ENCODE measurements at places on chromosomes 3 and 15.
A peak's percentile ranks its signal among the peaks of the same experiment; 100 is the strongest.

DNA sequence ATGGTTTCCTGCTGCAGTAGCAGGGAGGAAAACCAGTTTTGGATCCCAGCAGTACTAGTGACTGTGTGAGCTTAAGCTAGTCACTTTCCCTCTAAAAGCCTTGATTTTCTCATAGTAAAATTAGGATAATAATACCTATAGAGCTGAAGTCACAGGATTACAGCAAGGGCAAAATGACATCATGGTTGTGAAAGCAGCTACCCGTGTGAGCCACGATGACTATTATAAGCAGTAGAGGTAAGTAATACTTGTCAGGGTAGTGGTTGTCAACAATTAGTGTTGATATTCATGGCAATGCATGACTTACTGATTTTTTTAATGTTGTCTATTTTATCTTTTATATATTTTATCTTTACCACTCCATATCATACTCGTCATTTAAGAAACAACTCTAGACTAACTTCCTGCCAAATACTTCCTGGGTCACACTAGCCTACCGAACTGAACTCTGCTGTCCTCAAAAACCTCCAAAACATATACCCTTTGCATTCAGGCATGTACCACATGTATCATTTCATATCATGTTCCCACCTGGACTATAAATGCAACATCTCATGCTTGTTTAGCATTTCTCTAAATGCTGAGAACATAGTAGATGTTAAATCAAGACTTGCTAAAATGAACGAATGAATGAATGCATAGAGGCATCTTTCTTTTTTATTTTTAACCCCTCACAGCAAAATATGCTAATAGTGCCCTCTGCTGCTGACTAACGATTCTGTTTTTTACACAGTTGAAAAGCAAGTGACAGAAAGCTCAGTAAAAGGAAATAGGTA is 172.6 kb downstream of the P3H2 start:
- peak; percentile 32 for DNase-seq

DNA sequence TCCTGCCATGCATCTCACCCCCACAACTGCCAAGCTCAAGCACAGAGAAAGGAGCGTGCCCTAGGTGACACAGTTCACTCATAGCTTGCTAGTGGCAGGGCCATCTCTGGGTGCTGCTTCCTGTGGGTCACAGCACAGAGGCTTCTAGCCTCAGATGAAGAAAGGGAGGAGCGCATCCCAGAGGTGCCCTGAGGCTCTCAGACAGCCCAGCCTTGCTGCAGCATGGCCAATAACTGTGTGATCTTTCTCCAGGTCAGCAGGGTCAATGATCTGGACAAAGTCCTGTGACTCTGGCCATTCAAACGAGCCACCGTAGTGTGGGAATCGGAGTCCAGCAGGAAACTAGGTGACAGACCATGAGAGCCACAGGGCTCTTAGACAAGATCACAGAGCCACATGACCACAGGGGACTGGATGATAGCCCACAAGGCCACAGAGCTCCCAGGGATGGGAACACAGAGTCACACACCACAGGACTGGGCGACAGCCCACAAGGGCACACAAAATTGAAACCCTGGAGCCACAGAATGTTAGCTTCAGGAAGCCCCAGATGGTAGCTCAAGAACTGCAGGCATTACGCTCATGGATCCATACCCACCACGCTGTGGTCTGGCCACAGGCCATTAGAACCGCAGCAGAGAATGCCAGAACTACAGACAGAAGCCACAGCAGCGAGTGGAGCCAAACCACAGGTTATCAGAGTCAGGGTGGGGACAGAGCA is 25.9 kb upstream of the GRIP2 start:
- peak; percentile 39 for DNase-seq

DNA sequence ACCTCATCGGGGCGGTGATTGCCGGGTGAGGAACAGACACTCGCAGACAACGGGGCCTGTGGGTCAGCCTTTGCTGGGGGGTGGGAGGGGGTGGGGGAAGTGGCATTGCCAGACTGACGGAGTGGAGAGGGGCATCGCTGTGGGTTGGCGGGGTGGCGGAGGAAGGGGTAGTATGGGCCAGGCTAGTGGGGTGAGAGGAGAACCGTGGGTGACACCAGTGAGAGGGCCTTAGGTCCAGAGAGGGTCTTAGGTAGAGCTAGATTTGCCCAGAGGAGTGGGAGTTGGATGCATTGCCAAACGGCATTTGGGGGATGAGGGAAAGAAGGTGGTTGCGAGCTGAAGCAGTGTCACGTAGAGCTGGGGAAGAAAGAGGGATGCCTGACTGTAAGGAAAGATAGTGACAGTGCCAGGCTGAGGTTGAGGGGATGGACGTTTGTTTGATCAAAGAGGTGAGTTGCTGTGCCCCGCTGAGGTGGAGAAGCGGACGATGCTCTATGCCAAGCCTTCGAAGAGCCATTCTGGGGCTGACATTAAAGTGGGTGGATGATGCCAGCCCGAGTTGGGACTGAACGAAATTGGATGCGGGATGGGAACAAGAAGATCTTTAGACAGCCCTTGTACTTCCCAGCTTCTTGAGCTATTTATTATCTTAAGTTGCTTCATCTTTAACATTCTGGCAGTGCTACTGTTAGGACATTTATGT is 572 bp downstream of the DNAJB11 start:
- DNase-seq: no peak

GRCh38 chr15:64011736-64012135 is 34.5 kb downstream of the DAPK2 start:
- no peak for DNase-seq

GRCh38 chr3:115617591-115617990 is 5.7 kb upstream of the GAP43 start:
- no peak for DNase-seq

DNA sequence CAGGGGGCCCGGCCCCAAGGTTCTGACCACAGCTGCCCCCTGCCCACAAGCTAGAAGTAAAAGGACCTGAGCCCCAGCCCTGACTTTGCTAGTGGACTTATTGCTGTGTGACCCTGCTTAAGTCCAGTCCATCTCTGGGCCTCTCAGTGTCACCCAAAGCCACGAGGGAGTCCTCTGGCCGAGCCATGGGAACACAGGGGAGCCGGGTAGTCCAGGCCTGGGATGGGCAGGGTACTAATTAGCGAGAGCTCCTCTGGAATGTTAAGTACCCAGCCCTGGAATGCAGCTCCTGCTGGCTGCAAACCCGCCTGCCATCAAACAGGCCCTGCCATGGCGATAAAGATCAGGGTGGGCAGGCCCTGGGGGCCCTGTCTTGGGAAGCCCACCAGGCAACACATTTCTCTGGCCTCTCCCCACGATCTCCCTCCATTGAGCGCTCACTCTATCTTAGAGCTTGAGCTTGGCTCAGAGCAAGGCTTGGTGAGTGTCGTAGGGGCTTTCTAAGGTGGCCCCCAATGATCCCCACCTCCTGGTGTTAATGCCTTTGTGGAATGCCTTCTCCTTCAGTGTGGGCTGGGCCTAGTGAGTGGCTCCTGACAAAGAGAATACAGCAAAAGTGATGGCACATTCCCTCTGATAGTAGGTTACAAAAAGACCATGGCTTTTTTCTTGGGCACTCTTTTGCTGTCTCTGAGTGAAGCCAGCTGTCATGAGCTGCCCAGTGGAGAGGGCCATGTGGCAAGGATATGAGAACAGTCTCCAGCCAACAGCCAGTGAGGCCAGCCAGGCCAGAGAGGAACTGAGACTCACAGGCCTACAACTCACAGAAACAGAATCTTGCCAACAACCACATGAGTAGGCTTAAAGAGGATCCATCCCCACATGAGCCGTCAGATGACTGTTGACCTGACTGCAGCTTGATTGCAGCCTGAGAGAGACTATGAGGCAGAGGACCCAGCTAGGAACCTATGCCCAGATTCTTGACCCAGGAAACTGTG is 133.1 kb downstream of the SMAD6 start:
- DNase-seq: no peak

Data from fibroblast of skin of left quadriceps (primary cell).